ENCODE measurements at places on chromosomes 12 and 14.
A peak's percentile ranks its signal among the peaks of the same experiment; 100 is the strongest.

DNA sequence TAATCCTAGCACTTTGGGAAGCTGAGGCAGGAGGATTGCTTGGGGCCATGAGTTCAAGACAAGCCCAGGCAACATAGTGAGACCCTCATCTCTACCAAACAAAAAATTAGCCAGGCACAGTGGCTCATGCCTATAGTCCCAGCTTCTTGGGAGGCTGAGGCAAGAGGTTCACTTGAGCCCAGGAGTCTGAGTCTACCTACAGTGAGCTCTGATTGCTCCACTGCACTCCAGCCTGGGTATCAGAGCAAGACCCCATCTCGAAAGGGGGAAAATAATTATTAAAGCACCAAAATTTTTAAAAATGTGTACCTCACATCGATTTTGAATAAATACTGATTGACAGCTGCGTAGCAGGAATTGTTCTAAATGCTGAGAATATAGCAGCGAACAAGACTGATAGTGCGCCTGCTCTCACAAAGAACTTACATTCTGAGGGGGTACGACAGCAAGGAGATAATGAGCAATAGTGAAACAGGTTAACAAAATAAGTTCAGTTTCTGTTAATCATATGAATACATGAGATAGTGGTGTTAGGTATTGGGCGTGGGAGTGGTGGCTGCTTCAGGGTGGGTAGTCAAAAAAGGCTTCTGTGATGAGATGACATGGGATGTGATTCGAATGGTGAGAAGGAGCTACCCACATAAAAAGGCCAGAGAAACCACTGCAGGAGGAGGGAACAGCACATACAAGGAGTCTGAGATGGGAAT lies 19.6 kb downstream of the HCFC2 start:
- DNase-seq = peak; percentile 15

- DNase-seq = no peak
Measured at GRCh38 chr14:24042746-24043145, 9.1 kb upstream of the CARMIL3 start.

DNA sequence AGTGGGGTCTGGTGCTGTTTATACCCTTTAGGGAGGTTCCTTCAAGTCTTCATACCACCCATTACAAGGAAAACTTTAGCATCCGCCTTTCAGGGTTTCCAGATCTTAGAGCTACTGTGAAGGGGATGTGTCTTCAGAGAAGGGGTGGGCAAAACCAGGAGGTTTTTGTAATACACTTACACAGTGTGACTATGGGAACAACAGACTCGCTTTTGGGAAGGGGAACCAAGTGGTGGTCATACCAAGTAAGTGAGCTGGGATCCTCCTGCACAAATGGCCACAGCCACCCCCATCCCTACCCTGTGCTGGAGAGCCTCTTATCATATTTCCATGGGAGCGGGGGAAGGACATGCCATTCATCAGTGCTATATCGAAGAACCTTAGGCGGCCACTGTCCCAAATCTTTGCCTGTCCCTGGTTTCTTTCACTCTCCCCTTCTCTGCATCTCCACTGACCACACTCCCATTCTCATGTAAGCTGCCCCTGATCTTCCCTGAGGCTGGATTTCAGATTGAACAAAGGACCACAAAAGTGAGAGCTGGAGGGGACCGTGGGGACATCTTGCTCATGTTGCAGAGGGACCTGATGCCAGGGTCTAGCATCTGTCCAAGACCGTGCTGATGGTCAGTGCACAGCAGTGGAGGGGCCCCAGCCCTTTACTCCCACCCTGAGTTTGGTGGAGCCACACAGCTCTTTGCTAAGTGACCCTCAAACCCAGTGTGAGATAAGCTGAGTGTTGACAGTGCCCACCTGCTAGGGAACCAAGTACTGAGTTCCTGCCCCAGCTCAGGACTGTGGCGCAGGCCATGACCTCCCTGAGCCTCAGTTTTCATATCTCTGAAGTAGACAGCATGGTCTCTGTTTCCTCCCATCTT lies 51.4 kb downstream of the DAD1 start:
- DNase-seq = no peak

DNA sequence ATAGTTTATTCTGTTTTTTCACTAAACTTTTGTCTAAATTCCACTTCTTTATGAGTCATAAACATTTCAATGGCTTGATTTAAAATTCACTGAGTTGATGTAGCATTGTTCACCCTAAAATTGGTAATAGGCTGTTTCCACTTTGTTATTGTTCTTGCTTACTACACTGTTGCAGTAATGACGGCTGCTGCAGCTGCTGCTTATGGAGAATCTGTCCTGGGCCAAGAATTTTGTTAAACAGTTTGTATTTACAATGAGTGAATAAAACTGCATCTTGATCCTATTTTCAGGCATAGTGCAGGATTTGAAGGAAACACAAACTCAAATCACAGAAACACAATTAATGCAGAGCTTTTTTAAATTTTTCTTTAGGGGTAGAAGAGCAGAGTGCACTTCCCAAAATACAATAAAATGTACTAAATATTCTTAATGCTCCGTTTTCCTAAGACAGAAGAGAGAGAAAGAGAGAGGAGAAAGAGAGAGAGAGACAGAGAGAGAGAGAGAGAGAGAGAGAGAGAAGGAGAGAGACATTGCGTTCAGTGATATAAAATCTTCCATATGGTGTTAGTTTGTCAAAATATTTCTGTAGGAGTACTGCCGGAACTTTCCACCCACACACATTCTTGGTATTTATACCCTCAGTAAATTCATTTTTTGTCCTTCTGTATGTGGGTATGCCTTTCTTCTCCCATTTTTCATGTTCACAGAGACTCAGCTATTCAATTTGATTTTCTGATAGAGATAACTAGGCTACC lies 266.4 kb downstream of the LRFN5 start:
- DNase-seq = no peak

DNA sequence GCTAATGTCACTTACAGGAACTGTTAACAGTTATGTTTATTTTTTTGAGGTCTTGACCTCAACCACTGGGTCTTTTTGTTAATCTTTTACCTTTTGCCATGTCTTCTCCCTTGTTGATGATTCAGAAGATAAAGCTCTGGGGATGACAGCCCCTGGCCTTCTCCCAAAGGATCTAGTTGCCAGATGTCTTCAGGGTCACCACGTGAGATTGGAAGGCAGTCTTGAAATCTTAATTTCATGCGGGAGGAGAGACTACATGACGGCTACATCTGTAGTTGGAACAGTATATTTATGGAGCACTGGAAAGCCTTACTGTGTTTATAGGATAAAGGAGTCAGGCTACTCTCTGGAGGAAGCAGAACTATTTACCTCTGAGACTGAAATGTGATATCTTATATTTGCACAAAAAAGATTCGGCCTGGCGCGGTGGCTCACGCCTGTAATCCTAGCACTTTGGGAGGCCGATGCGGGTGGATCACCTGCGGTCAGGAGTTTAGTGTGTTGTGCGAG lies 5.6 kb downstream of the MLEC start:
- DNase-seq = no peak

GRCh38 chr12:120361506-120362208 lies 7.3 kb downstream of the MSI1 start:
- DNase-seq = no peak

GRCh38 chr14:36161776-36162175 lies 14.7 kb downstream of the PTCSC3 start:
- DNase-seq = no peak

DNA sequence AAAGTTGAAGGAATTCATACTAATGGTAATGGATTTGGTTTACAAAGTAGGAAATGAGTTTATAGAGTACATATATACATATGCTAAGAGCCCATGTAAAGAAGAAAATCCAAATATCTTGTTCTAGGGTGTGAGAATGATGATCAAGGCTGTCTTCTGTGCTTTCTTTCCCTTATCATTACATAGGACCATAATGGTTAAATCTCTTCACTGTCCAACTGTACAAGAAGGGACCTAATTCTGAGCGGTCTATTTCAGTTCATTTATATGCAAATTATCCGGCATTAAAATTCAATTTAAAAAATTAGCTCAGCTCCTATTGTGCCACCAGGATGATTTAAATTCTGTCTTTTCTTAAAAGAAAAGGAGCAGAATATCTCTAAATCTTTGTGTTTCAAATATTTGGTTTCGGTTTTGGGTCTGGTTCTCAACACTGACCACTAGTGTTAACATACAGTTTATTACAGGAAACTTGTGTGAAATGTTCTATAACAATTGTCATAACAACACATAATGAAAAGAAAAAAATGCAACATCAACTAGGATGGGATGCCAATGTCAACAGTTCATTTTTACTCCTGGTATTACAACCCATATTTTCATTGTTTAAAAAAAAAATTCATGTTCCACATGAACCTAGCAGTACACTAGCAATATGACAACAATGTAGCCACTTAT lies 16.8 kb downstream of the OR4K1 start:
- DNase-seq = no peak

GRCh38 chr14:104689881-104690711 lies 678 bp downstream of the INF2 start:
- DNase-seq = no peak

Data from stimulated activated CD4-positive, alpha-beta T cell treated with anti-CD3 and anti-CD28 coated beads, Interleukin-12 subunit alpha, Interleukin-12 subunit beta, amount 100 ng/mL, for 24 hours (primary cell).